ENCODE measurements at places on chromosomes 4 and X.

GRCh38 chr4:95219109-95219508, 329.7 kb downstream of the UNC5C start:
- no peak for DNase-seq

- DNase-seq: no peak
Measured at GRCh38 chr4:53481586-53481985, 104.1 kb downstream of the FIP1L1 start.

GRCh38 chr4:165009493-165010227, 22.1 kb upstream of the TRIM60 start:
- DNase-seq: no peak

DNA sequence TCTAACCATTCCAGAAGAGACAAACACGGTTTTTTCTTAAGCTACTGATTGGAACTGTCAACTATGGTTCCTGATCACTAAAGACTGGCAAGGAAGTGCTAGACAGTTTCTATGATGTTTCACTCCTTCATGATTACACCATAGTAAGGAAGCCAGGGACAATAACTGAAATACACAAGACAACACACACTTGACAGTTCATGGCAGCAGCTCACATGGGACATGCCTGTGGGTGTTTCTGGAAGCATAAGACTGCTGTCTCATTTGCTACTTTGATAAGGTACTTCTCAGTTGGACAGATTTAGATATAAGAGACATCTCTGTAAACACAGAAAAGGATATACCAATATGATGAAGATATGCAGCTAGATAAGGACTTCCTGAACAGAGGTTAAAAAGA, 8.3 kb upstream of the IRAK1 start:
- no peak for DNase-seq
